ENCODE measurements at places on chromosomes 12 and 14. TPM values are rescaled to one million over a fixed set of nuclear protein-coding genes. Genes with fewer than 3 reads are reported as not detected.

The PGF gene
- 0.12 TPM for total RNA-seq

The CCDC197 gene
- not detected for total RNA-seq

The FAM90A1 gene
- 0.08 TPM for total RNA-seq

The CD9 gene
- 1.3 TPM for total RNA-seq

The LMNTD1 gene
- total RNA-seq: not detected

The KRT73 gene
- 4.5 TPM for total RNA-seq

The CIROP gene
- not detected for total RNA-seq

The BIN2 gene
- total RNA-seq: 248 TPM
